ENCODE measurements at places on chromosomes 16 and 17.
A peak's percentile ranks its signal among the peaks of the same experiment; 100 is the strongest.

- DNase-seq: no peak
Measured at GRCh38 chr17:77889866-77890760, 68.4 kb upstream of the TNRC6C start.

GRCh38 chr17:72587773-72588511, 467.1 kb downstream of the SOX9 start:
- DNase-seq: peak; percentile 57

DNA sequence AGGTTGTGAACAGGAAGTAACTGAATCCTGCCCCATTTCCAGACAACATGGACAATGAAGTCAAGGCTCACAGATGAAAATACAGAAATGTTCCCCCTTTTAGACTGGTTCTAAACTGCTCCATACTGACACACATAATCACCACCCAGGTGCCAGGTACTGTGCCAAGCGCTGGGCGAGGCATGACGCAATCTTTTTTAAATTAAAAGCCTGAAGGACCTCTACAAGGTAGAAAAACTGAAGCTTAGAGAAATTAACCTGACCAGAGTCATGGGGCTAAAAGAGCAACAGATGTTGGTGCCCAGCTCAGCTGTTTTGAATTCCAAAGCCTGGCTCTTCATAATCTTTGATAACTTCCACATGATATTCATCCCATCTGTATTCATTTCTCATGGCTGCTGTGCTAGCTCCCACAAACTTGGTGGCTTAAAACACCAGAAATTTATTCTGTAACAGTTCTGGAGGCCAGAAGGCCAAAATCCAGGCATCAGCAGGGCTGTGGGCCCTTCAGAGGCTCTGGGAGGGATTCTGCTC, 4.9 kb upstream of the RAB11FIP4 start:
- no peak for DNase-seq

DNA sequence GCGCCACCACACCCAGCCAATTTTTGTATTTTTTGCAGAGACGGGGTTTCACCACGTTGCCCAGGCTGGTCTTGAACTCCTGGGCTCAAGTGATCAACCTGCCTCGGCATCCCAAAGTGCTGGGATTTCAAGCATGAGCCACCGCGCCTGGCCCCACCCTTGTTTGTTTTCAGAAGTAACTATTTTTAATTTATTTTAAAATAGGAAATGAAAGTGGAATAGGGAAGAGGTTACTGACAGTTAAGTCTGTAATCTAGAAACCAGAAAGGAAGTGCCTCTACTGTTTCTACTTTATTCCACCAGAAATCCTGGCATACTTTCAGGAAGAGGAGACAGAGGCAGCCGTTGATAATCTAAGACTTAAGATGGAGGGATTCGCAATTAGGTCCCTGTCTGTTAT, 225.6 kb downstream of the TANC2 start:
- DNase-seq: peak; percentile 96

DNA sequence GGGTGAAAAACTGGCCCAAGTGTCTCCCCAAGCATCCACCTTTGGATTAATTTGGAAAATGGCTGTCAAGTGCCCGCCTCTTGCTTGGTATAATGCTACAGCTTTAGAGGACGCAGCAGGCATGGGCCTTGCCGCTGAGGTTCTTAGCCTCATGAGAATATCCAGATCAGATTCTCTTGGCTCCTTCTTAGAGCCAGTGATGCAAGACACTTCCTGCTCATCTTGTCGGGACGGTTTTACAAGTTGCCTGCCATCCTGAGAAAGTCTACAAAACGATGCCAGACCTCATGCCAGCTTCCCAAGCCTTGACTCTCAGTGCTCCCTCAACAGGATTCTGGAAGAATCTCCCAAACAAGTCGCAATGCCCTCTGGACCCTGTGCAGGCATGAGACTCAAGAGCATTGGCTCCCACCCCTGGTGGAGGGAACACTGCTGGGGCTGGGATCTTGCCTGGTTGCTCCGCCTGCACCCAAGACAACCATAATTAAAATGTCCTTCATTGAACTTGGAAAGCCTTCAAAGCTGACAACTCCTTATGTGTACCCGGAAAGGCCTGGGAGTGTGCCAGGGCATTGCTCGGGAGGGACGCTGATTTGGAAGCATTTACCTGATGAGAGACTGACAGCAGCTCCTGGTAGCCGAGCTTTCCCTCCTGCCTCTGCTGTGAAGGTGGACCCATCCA, 25.8 kb upstream of the STH start:
- DNase-seq: no peak

GRCh38 chr16:55331648-55332185, 7.7 kb downstream of the IRX6 start:
- no peak for DNase-seq

DNA sequence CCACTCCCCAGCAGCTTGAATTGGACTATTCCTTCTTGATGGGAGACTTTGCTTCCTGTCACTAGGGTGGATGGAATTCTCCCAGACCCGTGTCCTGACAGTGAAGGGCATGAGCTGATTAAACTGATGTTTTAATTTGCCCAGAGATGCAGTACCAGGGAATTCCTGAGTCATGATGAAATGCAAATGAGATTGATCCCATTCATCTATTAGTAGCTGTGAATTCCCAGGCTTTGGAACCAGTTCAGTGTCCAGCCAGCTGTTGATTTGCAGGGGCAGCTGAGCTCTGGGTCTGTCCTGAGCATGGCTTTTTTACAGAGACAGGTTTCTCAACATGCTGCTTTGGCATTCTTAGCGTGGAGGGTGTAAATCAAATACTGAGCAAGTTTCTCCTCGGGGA, 157.9 kb downstream of the PITPNC1 start:
- DNase-seq: no peak

GRCh38 chr17:40475234-40475908, 26.1 kb downstream of the TNS4 start:
- no peak for DNase-seq

GRCh38 chr16:27678955-27679354, 129.0 kb downstream of the KATNIP start:
- no peak for DNase-seq

- DNase-seq: peak; percentile 13
Measured at GRCh38 chr17:48357779-48358602, 72.0 kb downstream of the SKAP1 start.

GRCh38 chr17:76074390-76075363, at the start of gene GALR2:
GALR2 (plus strand) TSS chr17:76074781; CDS start chr17:76074884, 103 bp downstream.
- peak; percentile 5 for DNase-seq

GRCh38 chr16:25925421-25925820, 233.7 kb downstream of the HS3ST4 start:
- no peak for DNase-seq

DNA sequence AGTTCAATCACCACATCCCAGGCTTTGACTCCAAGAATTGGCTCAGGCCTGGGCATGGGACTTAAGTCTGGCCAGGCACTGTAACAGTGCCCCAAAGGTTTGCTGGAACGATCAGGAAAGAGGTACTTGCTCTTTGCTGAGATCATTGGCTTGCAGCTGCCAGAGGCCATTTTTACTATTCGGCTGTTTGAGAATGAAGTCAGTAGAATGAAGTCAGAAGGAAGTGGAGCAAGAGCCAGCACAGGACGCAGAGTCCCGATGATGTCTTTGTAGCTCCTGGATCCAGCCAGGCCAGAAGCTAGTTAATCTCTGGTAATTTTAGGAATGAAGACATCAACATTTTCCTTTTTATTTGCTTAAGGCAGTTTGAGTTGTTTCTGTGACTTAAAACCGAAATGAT, 195.5 kb downstream of the RAB11FIP4 start:
- peak; percentile 10 for DNase-seq

GRCh38 chr17:54180950-54181349, 358.2 kb downstream of the KIF2B start:
- no peak for DNase-seq

GRCh38 chr16:18958621-18959029, 25.1 kb upstream of the TMC7 start:
- DNase-seq: no peak

- DNase-seq: no peak
Measured at GRCh38 chr16:3574195-3574594, 3.0 kb downstream of the NLRC3 start.

- DNase-seq: no peak
Measured at GRCh38 chr17:34633351-34633750, 54.0 kb downstream of the TMEM132E start.

DNA sequence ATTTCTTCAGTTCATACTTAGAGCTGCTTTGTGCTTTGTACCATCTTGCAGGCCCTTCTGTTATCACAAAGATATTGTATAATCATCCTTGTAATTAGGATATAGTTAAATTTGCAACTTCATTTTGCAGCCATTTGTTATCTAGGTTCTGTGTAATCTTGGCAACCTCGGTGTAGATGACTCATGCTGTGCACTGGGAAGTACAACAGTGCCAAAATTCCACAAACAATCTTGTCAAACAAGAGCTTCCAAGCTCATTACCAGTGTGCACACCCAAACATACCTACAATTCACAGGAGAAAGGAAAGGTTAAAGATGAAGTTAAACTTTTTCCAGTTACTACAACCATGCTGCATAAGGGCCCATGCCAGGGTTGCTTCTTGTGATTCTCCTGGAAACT, 1231.8 kb downstream of the CDH11 start:
- no peak for DNase-seq

GRCh38 chr17:61200339-61200715, 199.3 kb upstream of the TBX2 start:
- DNase-seq: no peak

- no peak for DNase-seq
Measured at GRCh38 chr17:57357392-57357784, 101.1 kb downstream of the MSI2 start.

GRCh38 chr17:4357030-4357628, 9.3 kb downstream of the UBE2G1 start:
- no peak for DNase-seq

GRCh38 chr16:77849646-77850258, 61.4 kb downstream of the VAT1L start:
- DNase-seq: no peak

DNA sequence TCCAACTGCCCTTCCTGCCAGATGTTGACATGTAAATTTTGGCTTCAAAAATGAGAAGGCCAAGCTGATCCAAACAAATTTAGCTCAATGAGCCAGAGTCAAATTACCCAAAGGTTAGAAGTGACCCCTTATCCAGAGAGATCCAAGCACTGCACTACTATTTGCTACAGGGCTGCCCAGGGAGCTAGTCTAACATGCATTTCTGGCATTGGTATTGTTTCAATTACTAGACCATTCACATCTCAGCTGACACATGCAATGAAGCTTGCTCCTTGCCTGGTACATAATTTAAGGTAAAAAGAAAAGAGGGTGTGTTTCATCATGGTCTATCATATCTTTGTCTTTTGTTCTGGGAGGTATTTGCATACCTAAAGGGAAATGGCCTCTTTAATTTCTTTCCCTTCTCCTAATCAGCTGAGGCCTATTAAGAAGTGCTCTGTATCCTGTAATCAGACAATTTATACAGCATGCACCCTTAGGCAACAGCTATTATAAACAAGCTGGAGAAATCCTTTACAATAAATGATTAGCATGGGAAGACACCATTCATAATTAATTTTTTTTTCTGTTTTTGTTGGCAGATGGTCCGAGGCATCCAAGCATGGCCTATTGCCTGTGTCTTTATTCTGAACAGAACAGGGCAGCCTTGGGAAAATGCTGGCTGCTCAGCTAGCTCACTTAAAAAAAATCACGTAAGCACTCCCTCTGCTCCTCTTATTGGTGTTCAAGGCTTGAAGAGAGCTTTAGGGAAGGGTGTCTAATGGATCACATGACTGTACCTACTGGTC, 161.5 kb upstream of the SALL1 start:
- no peak for DNase-seq

- DNase-seq: no peak
Measured at GRCh38 chr17:43927060-43927864, 15.0 kb downstream of the PPY start.

DNA sequence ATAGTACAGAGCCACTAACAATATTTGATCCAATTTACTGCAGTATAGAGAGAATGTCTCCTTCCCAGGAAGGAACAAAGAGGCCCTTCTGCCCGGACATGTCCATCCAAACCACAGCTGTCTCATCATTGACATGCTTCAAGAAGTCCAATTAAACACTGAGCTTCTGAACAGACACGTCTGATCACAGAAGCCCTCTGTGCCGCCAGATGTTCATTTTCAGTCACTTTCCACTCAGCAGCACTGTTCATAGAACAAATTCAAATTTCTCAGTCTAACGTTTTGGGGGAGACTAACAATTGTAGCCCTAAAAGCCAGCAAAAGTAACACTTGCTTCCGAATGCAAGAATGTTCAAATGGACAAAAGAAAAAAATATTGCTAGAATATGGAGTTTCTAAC, 15.3 kb downstream of the ZC3H7A start:
- DNase-seq: no peak
